NCI-H1694 treated with DMSO at 0.1 percent for 48 hours (cell line): ENCODE measurements at places on chromosomes 12 and 14.

DNA sequence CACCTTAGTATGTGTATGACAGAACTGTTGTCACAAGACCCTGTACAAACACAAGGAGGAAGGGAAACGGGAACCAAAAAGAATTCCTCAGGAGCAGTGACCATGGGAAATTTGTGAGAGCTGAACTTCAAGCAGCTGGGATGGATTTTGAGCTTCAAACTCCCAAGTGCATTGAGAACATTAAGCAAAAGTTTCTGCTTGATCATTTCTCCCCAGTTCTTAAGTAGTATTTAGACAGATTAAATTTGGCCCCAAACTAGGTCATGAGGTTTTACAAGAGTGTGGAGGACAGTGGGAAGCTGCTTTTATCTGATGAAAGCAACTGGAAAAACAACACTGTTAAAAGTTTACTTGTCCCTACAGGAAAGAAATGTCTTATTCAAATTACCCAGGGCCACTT is 206.0 kb upstream of the DCN start:
- no peak for DNase-seq

GRCh38 chr14:75825147-75825592 is 156.6 kb downstream of the TGFB3 start:
- no peak for DNase-seq

GRCh38 chr14:72518809-72519377 is 375.0 kb downstream of the DPF3 start:
- DNase-seq = no peak

DNA sequence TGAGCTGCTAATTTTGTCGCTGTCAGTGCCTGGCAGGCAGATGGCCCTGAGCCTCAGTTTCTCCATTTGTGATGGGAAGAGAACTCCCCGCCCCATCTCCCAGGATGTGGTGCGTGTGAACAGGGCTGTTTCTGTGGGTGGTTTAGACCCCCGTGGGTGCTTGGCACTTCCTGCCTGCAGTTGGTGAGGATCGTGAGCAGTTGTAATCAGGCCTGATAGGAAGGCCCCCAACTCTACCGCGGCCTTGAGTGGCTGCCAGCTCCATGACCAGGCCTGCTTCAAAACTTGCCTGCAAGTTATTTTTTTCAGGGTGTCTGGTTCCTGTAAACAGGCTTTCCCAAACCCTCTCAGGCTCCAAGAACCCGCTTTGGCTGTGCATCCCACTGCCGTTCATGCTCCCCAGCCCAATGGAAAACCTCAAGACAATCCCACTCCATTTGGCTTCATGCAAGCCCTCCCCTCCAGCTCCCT is 138.4 kb downstream of the ZFP36L1 start:
- DNase-seq = no peak

GRCh38 chr14:24843494-24843893 is 206.5 kb downstream of the STXBP6 start:
- no peak for DNase-seq

DNA sequence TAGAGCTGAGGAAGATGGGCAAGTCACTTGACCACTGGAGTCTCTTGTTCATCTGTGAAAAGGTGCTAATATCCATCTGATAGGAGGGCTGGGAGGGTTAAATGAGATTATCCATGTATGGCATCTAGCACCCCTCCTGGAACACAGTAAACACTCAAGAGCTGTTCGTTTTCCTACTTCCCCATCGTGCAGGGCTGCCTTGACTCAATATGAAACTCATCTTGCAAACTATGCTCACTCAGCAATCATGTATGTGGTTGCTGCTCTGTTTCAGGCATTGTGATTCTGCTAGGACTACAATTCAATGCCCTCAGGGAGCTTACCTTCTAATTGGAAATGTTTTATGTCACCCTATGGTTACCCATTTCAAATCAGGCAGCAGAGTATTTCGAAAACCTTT is 395.6 kb downstream of the BCAT1 start:
- DNase-seq = no peak

DNA sequence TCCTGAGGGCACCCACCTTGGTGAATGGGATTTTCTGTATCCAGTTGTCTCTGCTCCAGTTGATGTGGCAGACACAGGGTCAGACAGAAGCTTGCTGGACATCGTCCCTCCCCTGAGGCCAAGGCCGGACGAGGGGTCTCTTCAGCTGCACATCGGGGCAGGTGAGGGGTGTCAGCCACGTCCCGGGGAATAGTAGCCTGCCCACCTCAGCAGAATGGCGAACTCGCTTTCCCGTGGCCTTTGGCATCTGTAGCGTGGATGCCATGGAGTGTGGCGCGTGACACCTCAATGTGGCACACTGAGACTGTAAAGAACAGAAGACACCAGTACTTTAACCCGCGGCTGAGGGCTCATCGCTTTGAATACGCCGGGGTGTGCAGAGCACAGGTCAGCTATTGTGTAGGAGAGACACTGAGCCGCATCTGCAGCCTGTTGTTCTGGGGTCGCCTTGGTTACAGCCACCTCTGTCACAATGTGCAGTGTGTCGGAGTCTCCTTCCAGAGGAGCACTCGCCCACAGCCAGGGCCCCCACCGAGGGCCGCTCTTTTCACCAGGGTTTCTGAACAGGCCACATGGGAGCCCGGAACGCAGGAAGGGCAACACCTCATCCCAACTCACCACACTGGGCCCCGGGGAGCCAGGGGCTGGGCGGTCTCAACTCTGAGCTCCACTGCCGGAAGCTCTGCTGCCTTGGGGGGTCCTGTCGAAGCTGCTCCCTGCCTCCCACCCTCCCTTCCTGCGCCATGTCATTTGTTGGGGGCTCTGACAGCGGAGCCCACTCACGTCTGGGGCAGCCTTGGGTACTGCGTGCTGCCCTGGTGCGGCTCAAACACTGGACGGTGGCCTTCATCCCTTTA is 77.0 kb downstream of the ADGRD1 start:
- no peak for DNase-seq

DNA sequence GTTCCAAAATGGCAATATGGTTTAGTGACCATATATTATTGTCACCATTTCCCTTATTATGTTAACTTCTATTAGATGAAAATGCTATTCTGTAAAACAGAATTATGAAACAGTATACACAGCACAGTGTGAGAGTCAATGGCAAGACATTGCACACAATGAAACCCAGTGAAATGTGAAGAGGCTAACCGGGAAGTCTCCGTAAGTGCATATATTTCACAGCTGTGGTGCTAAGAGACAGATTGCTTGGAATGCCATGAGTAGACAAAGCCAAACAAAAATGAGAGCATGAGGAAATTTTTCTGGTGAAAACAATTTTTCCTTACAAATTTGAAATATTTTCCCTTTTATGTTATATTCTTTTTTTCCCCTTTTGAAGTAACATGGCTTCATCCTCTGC is 49.4 kb downstream of the DYRK2 start:
- no peak for DNase-seq

- no peak for DNase-seq
Observed at GRCh38 chr12:57552835-57553313, 3.0 kb downstream of the KIF5A start.

GRCh38 chr12:599756-600155 is 63.5 kb downstream of the NINJ2 start:
- no peak for DNase-seq

GRCh38 chr14:68612049-68612448 is 180.8 kb downstream of the ZFP36L1 start:
- DNase-seq = no peak

DNA sequence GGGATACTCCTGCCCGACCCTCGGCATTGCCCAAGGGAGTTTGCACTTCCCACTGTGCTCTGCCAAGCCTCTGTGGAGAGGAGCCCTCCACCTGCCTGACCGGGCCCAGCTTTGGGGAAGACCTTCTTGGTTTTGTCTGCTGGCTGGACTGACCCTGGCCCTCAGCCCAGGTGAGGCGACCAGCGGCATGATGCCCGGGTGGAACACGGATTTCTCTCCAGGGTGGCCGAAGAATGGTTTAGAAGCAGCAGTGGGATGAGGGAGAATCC is 15.6 kb downstream of the ZBTB42 start:
- DNase-seq = no peak

GRCh38 chr12:11758087-11758486 is 108.6 kb downstream of the ETV6 start:
- no peak for DNase-seq

- DNase-seq = no peak
Observed at GRCh38 chr12:49974231-49974675, 1.5 kb downstream of the AQP6 start.

GRCh38 chr12:94122591-94122990 is 25.8 kb upstream of the PLXNC1 start:
- DNase-seq = no peak

DNA sequence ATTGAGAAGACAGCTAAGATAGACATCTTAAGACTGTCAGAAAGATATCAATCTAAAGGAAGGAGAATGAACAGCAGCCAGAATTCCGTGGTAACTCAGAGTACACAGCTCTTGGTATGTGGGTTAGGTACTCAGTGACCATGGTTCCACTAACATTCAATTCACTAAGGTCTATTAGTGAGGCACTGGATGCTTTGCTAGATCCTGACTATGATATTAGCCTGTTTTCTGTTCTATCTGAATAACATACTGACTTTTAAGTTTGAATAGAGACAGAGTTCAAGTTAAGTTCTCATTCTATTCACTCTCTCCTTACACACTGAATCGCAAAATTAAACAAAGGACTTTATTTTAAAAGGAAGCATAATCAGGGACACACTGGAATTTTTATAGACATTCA is 106.4 kb downstream of the PRKD1 start:
- DNase-seq = no peak

DNA sequence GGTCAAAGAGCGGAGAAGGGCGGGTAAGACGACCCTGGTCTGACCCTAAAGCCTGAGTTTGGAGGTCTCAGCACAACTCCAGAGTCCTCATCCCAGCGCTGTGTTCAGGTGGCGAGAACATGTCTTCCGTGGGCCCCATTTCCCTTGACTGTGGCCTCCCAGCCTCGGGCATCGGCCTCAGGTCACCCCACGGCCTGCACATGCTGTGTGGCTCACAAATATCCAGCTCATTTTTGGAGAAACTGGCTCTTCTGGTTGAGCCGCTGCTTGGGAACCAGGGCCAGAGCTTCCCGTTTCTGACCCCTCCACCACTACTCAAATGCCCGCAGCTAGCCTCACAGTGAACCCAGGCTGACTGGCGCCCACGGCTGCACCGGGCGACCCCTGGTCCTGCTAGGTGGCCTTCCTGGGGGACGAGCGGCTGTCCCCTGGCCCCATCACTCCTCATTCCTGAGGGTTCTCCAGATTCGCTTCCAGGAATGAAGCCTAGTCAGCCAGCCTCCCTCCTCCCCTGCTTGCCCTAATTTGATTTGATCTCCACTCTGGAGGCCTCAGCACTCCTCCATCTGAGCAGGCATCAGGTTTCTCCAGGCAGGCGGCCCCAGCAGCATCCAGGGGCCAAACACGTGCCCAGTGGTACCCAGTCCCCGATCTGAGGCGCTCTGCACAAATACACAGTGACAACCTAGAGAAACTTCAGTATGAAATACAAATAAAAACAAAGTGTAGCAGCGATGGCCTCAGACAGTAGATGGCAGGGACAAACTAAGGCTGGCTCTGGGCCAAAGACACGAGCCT is 4.7 kb downstream of the P2RX2 start:
- no peak for DNase-seq

- no peak for DNase-seq
Observed at GRCh38 chr14:96737881-96738280, 59.3 kb upstream of the VRK1 start.

DNA sequence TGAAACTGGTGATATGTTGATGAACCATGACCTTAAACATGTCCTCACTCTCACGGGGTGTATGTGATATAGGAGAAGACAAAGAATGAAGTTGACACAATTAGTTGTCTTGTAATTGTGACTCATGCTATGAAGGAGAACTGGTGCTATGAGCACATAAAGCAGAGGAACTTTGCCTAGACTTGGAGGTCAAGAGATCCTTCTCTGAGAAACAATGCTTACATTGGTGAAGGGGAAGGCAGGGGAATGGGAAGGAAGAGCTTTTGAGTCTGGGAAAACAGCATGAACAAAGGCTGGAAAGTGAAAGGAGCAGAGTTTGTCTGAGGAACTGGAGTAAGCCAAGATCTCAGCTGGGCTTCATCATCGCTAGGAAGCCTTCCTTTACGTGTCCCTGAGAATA is 83.2 kb downstream of the MYRFL start:
- no peak for DNase-seq

GRCh38 chr14:81085596-81085995 is 130.2 kb downstream of the TSHR start:
- peak; percentile 60 for DNase-seq

GRCh38 chr12:45726603-45727300 is 2.8 kb upstream of the ARID2 start:
- DNase-seq = no peak

DNA sequence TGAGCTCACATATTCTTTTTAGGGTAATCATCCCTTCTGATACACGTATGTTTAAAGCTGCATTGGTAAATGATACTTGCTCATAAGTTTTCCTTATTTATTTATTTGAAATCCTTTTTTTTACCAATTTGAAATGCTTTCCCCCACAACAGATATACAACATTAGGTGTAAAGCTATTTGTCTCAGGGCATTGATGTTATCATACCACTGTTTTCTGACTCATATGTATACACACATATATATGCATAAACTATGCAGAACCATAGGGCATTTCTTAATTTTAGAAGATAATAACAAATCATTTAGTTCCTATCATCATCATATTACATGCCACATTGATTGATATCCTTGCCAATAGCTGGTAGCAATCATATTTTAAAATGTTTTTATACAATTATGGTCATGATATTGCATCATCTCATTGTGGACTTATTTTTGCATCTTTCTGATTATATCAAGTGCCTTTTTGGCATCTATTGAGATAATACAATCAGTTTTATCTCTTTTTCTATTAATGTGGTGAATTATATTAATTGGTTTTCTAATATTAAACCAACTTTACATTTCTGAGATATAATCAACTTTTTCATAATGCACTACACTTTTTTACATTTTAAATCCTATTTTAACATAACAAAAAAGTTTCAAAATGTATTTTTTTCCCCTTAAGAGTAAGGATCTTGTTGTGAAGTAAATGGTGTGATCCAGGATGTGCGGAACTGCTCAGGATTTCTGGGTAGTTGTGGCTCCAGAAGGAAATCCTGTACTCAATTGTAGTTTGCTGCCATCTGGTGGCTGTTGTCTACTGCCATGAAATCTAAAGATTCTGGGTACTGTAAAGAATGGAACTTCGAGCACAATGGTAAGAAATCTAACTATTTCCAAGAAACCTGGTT is 16.7 kb downstream of the OR9K2 start:
- DNase-seq = peak; percentile 3

DNA sequence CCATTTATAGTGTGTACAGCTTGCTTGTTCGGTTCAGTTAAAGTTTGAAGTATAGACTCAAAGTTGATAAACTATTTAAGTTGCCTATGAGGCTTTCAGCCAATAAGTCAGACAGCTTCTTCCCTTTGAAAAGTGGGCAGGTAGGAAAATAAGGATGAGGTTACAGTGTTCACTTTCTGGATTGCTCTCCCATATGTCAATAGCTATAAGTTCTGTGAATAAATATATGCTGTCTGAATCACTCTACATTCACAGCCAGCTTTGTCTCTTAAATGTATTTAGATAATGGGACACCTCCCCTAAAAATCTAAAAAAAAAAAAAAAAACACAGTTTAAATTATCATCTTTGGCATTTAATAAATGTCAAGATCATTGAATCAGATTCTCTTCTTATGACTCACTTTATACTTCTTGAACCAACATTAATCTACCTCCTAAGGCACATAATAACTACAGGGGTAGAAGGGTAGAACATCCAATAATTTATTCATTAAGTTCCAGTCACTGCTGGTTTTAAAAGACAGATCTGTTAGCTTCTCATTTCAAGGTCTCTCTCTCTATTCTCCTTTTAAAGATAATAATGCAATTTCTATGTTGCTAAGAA is 126.4 kb upstream of the PCED1B start:
- DNase-seq = no peak

- DNase-seq = no peak
Observed at GRCh38 chr12:25817166-25817565, 141.3 kb upstream of the RASSF8 start.

- DNase-seq = no peak
Observed at GRCh38 chr12:67193704-67194103, 75.5 kb upstream of the CAND1 start.
